ENCODE measurements at places on chromosomes 6 and 20.

DNA sequence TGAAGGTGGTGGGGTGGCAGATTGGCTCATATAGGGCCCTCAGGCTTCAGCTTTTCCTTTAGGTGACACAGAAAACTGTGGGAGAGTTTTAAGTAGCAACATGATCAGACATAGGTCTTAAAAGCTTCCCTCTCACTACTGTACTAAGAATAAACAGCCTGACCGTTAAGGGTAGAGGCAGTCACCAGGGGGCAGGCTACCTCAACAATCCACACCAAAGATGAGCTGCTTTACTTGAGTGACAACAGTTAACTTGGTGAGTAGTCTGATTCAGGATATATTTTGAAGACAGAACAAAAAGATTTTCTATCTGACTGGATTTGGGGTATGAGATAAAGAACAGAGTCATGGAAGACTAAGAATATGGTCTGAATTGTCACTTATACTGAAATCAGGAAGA, 193.1 kb upstream of the SHLD1 start:
- peak; percentile 4 for DNase-seq

DNA sequence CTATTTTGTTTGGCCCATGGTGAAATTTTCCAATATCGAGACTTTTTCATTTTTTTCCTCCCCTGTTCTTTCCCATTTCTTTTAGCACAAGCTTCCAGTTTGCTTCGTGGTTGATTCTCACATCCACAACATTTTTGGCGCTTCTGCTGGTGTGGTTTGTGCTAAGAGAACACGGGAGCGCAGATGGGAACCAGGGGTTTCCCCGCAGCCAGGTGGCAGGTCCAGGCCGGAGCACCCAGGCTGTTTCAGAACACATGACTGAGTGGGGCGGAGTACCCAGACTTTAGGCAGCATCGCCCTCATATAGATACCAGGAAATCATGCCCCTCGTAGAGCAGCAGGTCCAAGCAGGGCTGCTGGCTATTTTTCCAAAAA, 58.0 kb downstream of the SYTL3 start:
- DNase-seq: no peak

GRCh38 chr6:36514554-36515456, 32.5 kb downstream of the STK38 start:
- no peak for DNase-seq

DNA sequence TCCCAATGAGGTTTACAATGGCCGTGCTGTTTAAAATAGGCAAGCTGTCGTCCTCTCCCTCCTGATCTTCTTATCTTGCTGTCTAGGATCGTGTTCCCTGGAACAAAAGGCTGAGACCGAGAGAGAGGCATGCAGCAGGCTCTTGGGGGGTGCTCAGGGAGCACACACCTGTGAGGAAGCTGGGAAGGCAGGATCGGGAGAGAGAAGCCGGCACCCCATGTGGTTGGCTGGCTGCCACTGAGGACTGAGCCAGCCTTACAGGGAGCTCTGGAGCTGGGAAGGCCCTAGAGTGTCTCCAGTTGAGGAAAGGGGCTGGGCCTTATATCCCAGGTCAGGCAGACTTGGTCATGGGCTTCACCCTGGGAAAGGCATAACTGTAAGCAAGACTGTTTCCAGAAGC, 184.2 kb downstream of the LY86 start:
- no peak for DNase-seq

DNA sequence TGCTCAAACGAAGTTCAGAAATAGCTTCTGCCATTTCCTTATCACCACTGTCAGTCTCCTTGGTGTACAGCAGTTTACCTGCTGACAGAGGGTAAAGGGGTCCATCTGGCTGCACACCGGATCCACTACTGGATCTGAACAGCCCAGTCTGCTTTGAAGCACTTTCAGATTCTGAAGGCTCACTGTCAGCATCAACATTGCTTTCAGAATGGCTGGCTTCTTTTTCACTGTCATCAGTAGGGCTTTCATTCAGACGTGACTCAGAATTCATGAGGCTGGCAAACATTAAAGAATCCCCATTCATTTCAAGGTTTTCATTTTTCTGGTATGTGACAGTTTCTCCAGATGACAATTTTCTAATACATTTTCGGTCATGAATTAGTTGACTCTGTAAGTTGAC, 21.0 kb upstream of the PNISR start:
- no peak for DNase-seq

DNA sequence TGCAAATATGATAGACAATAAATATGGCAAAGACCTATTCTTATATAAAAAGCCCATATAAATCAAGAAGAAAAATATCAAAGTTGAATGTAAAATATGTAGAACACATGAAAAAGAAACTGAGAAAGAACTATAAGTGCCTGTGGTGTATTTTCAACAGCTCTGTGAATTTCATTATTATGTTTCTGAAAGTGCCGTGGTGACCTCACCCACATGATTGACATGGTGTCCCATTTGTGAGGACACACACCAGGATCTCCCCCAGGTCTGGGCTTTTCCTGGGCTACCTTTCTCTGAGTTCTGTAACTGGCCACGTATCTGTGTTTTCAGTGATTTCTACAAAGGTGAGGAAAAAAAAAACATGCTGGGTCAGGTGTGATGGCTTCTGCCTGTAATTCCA, 86.7 kb downstream of the BMP6 start:
- no peak for DNase-seq

DNA sequence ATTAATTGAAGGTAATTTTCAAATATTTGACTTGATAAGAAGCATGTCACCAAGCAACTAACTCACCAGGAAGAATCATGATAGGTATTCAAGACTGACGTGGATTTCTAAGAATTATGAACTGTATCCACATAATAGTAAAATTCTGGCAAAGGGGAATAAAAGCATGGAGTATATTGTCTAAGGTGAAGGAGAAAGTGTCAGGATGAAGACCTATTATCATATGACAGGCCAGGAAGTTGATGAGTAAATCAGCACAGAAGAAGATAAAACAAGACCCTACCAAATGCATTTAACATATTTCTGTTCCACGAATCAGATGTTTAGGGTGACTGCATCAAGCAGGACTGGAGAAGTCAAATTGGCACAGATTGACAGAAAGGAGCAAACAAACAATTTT, 362.7 kb upstream of the MMS22L start:
- no peak for DNase-seq

DNA sequence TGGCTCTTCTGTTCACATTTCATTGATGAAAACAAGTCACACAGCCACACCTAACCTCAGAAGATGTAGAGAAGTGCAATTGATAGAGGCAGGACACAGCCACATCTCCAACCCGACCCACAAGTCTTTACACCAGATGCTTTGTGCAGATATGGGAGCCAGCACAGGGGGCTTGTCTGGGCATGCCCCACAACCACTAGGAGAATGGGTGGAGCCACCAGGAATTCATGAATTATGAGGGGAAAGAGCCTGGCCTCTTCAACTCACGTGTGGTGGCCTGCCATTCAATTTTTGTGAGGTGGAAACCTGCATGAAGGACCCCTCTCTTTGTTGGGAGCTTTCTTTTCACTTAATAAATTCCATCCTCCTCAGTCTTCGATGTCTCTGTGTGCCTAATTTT, 79.1 kb downstream of the OGFRL1 start:
- no peak for DNase-seq

GRCh38 chr6:39638126-39638822, 86.9 kb downstream of the KIF6 start:
- no peak for DNase-seq

DNA sequence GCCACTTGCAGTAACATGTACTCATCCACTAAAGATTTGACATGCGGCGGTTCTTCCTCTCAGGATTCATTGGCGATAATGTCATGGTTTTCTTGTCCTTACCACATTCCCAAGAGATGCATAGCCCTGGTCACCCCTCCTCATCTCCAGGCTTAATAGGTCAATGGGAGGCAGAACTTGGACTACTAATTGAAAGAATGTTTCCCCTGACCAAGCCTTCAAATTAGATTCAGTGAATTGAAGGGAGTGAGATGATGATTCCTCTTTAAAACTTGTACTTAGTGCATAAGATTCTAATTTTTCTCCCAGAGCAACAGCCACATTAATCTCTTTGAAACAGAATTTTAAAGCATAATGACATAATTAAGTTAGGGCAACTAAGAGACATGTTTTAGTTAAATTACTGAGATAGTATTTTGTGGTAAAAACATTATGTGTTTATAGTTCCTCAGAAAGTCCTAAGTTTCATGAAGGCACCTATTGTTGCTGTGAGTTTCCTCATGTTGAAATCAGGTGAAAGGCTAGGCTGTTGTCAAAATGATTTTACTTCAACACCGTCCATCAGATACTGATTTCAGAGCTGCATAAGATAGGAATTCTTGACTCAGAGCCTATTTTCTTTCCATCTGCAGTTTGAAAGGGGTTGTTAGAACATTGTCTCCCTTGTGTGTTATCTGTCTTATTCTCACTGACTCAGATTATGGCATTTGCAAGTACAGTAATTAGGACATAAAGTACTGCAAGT, 48.5 kb downstream of the STK4 start:
- no peak for DNase-seq

- no peak for DNase-seq
These were observed 175.4 kb downstream of the IBTK start for GRCh38 chr6:82072121-82072521.

Data from stimulated activated CD4-positive, alpha-beta T cell treated with anti-CD3 and anti-CD28 coated beads, TNF-alpha, amount 100 ng/mL, for 4 hours (primary cell).